ENCODE measurements at places on chromosomes 4 and X.

GRCh38 chr4:122960611-122961000 is 38.2 kb upstream of the NUDT6 start:
- no peak for DNase-seq
- peaks cover 7% of the 10 kb centered on the region for H3K36me3 ChIP-seq
- H3K27ac ChIP-seq: no peak overlapping the region
- no peaks in the 10 kb centered on the region for H3K4me1 ChIP-seq

- no peaks in the 10 kb centered on the region for H3K27me3 ChIP-seq
- peaks cover 16% of the 10 kb centered on the region for H3K4me1 ChIP-seq
- no peak for DNase-seq
- H3K27ac ChIP-seq: no peak overlapping the region
- no peak overlapping the region for H3K4me3 ChIP-seq
Observed at GRCh38 chr4:102832105-102832504, 4.8 kb upstream of the UBE2D3 start.

GRCh38 chr4:47065051-47065481 is 33.7 kb downstream of the GABRB1 start:
- DNase-seq: no peak
- H3K36me3 ChIP-seq: no peaks in the 10 kb centered on the region
- H3K4me3 ChIP-seq: no peak overlapping the region
- H3K27me3 ChIP-seq: no peaks in the 10 kb centered on the region
- no peak overlapping the region for H3K27ac ChIP-seq
- H3K4me1 ChIP-seq: no peaks in the 10 kb centered on the region

- no peak overlapping the region for H3K27ac ChIP-seq
- no peaks in the 10 kb centered on the region for H3K36me3 ChIP-seq
- H3K27me3 ChIP-seq: no peaks in the 10 kb centered on the region
- H3K4me3 ChIP-seq: peak overlapping the region; percentile 11
Observed at GRCh38 chrX:6667048-6667768, 132.3 kb upstream of the VCX3A start.

DNA sequence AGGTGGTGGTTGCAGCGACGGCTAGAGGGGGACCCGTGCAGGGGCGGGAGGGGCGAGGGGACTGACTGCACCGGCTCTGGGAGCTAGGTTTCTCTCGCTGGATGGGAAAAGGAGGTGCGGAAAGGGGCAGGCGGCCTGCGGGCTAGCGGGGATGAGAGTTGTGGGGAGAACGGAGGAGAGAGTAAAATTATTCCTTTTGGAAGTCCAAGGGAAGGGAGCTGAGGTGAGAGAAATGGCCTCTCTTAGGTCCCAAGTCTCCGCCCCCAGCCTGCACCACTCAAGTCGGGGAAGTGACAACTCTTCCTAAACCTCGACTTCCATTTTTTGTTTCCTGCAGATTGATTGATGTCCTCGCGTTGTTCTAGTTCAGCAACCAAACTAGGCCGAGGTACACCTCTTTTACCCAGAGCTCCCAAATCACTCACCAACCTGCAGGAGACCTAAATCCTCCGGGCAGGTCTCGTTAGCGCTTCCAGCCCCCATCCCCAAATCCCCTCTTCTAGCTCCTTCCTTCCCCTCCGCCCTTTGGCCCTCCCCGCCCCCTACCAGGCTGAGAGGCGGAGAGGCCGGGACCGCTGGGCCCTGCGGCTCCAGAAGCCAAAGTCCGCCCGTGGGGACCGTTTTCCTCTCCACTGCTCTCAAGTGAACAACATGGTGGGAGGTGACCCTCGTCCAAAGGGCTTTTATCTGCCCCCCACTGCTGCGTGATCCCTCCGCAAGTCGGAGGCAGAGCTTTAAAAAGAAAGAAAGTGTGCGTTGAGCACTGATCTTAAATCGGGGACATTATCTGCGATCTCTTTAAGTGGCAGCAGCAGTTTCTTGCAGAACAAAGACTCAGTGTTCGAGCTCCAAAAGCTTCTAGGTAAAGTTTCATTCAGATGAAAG is 7.3 kb downstream of the PITX2 start:
- no peaks in the 10 kb centered on the region for H3K36me3 ChIP-seq
- H3K4me3 ChIP-seq: no peak overlapping the region
- H3K27me3 ChIP-seq: no peaks in the 10 kb centered on the region
- no peak overlapping the region for H3K27ac ChIP-seq
- H3K4me1 ChIP-seq: no peaks in the 10 kb centered on the region

- peak overlapping the region; percentile 90 for H3K4me3 ChIP-seq
- DNase-seq: peak; percentile 93
- no peaks in the 10 kb centered on the region for H3K27me3 ChIP-seq
- peak overlapping the region; percentile 92 for H3K27ac ChIP-seq
- peaks cover 45% of the 10 kb centered on the region for H3K4me1 ChIP-seq
- peaks cover 11% of the 10 kb centered on the region for H3K36me3 ChIP-seq
Observed at GRCh38 chr4:110197529-110198042, 829 bp downstream of the ELOVL6 start.

GRCh38 chr4:53852343-53852742 is 212.1 kb downstream of the CHIC2 start:
- H3K4me3 ChIP-seq: no peak overlapping the region
- H3K36me3 ChIP-seq: no peaks in the 10 kb centered on the region
- H3K4me1 ChIP-seq: peaks cover 21% of the 10 kb centered on the region
- H3K27ac ChIP-seq: no peak overlapping the region

- peak overlapping the region; percentile 94 for H3K27ac ChIP-seq
- H3K4me3 ChIP-seq: no peak overlapping the region
- no peaks in the 10 kb centered on the region for H3K27me3 ChIP-seq
- H3K4me1 ChIP-seq: peaks cover 55% of the 10 kb centered on the region
- DNase-seq: no peak
Observed at GRCh38 chrX:150696331-150696730, 3.1 kb downstream of the MTMR1 start.
